ENCODE measurements at places on chromosomes 5 and 9.

DNA sequence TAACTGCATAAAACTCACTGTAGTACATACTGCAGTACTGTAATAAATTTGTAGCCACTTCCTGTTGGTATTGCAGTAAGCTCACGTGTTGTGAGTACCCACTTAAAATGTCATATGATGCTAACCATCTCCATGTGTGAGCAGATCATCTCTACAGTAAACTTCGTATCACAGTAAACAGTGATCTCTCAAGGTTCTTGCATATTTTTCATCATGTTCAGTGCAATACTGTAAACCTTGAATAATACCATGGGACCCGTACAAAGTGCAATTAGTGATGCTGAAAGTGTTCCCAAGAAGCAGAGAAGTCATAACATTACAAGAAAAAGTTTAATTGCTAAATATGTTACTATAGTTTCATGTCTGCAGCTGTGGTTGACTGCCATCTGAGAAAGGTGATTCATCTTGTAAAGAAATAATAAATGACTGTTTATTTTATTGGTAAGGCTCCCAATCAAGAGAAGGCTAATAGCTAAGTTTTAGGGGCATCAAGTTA, 253.8 kb upstream of the POU5F2 start:
- no peak for DNase-seq

DNA sequence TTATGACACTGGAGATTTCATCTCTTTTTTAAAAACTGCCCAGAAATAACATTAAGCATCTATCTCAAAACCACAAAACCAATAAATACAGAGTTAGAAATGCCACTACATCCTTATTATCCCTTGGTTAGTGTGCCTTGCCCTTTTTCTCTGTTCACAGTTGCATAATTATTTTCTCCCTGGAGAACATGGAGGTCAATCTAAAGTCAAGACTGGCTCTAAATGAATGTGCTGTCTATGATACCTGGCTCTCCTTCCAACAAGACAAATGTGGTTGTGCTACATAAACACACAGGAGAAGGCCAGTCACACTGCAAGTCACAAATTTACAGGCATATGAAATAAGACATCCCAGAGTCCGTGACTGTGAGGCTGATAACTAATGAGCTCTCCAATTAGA, 2.8 kb downstream of the FBN2 start:
- DNase-seq, result no peak

GRCh38 chr5:118796081-118796480, 192.3 kb downstream of the DTWD2 start:
- no peak for DNase-seq

GRCh38 chr5:133865113-133865512, 103.3 kb downstream of the C5orf15 start:
- DNase-seq, result no peak

DNA sequence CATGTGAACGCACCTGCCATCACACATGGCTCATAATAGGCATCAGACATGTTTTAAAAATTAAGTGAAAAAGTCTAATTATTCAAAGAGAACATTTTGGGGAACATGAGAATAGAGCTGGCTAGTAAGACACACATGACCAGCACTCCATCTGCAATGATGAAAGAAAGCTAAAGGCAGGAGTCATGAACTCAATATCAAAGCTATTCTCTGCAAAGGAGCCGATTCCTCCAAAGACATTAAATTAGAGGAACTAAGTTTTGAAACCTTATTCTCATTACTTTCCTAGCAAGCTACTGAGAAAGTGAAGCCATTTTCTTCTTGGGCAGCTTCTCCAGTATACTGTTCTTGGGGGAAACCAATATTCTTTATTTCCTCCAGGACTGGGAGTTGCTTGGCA, 172.0 kb downstream of the CRB2 start:
- no peak for DNase-seq

- DNase-seq, result no peak
These were observed 50.0 kb downstream of the EXD3 start for GRCh38 chr9:137372693-137373610.

DNA sequence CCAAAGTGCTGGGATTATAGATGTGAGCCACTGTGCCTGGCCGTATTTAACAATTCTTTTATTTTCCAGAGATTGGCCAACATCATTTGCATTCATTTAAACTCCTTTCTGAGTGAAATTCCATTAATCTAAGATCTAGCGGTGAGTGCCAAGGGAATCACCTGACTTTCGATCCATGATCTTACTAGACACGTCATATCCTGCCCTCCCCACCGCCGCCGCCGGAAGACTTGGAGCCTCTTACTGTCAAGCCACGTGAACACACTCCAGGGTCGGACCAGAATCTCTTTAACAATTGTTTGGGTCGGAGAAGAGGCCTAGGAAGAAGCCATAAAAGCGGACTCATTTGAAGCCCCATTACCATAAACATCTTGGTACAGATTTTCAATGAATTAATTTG, 12.9 kb downstream of the INPP5E start:
- DNase-seq, result no peak

DNA sequence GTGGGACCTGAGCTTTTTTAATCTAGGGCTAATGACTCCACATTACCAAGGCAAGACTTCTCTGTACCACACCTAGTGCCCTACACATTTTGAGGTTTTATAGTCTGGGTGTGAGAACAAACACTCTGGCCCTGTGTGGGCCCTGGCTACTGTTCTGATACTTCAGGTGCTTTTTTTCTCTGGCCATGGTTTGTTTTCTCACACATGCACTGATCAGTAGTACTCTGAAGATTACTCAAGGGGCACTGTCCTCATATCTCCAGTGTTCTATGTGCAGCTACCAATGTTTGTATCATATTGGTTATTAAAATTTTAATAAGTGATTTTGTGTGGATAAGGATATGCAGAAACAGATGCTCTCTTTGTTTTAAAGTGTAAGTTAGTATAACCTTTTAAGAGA, 5.9 kb upstream of the C9orf40 start:
- no peak for DNase-seq

GRCh38 chr9:93024646-93024910, 33.9 kb upstream of the SUSD3 start:
- no peak for DNase-seq

DNA sequence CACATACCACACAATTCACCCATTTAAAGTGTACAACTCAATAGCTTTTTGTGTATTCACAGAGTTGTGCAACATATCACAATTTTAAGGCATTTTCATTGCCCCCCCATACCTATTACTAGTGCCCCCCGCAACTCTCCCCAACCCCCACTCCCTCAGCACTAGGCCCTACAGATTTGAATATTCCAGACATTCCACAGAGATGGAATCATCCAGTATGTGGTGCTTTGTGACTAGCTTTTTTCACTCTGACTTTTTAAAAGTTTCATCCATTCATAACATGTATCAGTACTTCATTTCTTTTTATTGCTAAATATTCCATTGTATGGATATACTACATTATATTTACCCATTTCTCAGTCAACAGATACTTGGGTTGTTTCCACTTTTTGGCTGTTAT, 102.9 kb upstream of the LRRTM2 start:
- DNase-seq, result no peak

DNA sequence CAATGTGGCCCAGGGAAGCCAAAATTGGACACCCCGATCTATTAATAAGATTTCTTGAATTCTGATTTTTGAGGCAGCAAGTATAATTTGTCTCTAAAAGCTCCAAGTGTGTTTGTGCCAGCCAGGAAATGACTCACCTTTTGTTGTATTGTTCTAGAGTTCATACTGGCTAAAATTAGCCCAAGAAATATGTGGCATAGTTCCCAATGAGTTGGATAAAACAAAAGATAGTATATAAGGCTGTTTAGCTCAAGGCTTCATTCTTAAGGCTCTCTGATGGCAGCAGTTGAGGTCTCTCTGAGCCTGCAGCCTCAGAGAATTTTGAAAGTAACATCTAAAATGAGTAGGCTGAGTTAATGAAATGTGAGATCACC, 21.6 kb downstream of the HMGXB3 start:
- no peak for DNase-seq

- no peak for DNase-seq
These were observed at the start of gene PRXL2C for GRCh38 chr9:96655198-96655851. TSS of gene PRXL2C (minus strand) at chr9:96655317. CDS start at chr9:96655281, 36 bp downstream.

DNA sequence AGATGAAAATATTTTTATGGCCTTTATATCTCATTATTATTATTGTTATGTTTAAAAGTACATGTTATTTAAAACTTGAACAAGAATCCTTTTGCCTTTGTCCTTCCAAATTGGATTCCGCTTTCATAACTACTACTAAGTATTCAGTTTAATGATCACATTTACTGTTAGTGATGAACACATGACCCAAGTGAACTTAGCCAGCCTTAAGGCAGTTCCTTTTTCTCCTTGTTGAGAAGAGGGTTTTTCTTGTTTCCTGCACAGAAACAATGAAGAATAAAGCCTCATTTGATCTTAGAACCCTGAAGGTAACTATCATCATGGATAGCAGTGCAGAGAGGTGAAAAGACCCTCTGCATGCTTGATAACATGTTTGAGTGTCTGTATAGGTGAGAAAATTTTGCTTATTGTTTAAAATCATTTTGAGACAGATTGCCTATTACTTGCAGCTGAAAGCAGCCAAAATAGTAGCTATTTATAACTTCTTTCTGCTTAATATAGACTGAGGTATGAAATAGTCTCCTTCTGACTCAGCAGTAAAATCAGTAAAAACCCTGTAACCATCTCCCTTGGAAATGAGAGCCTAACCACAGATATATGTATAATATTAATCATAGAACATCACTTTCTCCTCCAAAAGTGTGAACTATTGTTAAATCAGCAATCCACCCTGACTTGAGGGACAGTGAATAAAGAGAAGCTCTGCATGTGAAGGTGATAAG, 266.2 kb downstream of the SPATA31D1 start:
- DNase-seq, result no peak

DNA sequence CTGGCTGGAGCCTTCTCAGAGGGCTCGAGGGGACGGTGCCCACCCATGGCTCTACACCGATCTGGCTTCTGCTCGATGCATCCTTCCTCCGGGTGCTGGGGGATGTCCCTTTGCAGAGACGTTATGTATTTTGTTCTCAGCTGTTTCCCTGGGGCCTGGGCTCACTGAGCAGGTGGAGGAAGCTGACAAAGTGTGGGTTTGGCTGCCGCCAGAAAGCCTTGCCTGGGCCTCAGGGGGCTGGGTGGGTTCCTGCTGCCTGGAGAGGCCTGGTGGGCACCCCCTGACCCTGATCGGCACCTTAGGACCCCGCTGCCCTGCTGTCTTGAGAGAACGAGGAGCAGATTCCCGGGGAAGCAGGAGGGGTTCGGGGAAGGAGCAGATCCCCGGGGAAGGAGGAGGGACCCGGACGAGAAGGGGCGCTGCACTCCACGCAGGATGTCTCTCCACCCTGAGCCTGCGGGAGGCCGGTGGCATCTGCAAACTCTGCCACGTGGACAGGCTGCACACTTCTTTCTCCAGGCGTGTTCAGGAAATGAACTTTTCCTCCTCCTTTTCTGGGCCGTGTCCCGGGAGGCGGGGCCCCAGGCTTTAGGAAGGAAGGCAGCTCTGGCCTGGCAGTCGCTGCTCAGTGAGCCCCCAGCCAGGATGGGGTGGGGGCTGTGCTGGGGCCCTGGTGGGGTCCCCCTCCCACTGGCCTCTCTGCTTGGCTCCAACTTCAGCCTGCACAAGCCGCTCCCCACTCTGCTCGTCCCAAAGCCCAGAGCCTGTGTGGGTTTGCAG, 148.9 kb downstream of the RXRA start:
- DNase-seq, result no peak

- no peak for DNase-seq
These were observed 182.7 kb downstream of the GNAQ start for GRCh38 chr9:77848897-77849296.

- DNase-seq, result no peak
These were observed 19.8 kb downstream of the BRD3 start for GRCh38 chr9:134047868-134048581.

- DNase-seq, result no peak
These were observed 7.3 kb downstream of the QSOX2 start for GRCh38 chr9:136238342-136238732.

GRCh38 chr9:92934321-92934720, 13.0 kb upstream of the FGD3 start:
- DNase-seq, result no peak

GRCh38 chr5:158538506-158539074, 561.1 kb downstream of the EBF1 start:
- DNase-seq, result no peak

GRCh38 chr9:10079284-10079964, 533.4 kb downstream of the PTPRD start:
- DNase-seq, result no peak

DNA sequence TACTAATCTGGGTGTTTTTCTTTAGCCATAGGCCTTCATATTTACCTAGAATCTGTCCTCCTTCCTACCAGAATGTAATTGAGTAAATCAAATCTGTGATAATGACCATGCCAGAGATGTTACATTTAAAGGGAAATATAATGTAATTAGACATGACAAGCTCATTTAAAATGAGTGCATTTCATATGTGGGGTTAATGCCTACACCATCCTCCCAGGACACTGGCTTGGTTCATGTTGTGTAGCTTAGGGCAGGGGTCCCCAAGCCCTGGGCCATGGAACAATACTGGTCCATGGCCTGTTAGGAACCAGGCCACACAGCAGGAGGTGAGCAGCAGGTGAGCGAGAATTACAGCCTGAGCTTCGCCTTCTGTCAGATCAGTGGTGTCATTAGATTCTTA, 276.9 kb upstream of the DAP start:
- no peak for DNase-seq

- no peak for DNase-seq
These were observed 96.8 kb downstream of the INIP start for GRCh38 chr9:112621018-112621655.

DNA sequence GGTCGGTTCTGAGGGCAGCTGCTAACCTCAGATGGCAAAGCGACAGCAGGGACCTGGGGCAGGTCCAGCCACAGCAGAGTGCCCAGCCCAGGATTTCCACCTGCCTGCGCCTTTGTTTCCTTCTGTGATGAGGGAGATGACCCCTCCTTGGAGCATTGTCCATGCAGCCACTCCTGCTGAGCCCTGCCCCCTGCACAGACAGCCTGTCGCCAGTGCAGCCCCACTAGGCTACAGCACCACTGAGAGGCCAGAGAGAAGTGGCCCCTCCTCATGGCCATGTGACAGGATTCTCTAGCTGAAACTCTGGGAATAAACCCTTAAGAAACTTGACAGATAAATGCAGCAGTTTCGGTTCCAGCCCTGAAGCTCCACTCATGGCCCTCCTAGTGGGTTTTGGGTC, 10.5 kb upstream of the MRNIP start:
- DNase-seq, result no peak

DNA sequence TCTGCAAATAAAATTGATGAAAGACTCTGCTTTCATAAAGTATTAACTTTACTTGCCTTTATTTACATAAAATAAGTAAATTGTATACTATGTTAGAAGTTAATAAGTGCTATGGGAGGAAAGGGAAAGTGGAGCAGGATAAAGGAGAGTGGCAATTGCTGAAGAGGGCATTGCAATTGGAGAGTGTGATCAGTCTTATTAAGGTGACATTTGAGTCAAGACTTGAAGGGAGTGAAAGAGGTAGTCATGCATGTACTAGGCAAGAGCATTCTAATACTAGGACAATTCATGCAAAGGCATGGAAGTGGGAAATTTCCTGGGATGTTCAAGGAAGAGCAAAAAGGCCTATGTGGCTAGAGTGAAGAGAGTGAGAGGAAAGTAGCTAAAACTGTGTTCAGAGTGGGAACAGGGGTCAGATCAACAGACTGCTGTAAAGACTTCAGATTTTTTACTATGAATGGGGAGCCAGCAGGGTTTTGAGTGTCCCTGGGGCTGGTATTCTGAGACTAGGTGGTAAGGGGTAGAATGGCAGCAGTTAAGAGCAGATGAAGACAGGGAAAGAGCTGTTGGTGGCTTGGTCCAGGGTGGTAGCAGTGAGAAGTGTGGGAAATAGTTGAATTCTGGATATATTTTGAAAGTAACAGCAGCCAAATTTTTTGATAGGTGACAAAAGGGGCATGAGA, 182.3 kb upstream of the RIOK2 start:
- no peak for DNase-seq
